Forelimb muscle (tissue), 1 donor: ENCODE measurements at places on chromosomes 5 and 9. TPM values are rescaled to one million over a fixed set of nuclear protein-coding genes. Genes with fewer than 3 reads are reported as not detected.

GRCh38 chr9:76215066-76215465 is 179.2 kb downstream of the RFK start:
- no peak for DNase-seq

FAM221B gene
- polyA plus RNA-seq, result 0.18 TPM

- no peak for DNase-seq
These were observed 82.8 kb upstream of the RORB start for GRCh38 chr9:74414325-74414724.

DNA sequence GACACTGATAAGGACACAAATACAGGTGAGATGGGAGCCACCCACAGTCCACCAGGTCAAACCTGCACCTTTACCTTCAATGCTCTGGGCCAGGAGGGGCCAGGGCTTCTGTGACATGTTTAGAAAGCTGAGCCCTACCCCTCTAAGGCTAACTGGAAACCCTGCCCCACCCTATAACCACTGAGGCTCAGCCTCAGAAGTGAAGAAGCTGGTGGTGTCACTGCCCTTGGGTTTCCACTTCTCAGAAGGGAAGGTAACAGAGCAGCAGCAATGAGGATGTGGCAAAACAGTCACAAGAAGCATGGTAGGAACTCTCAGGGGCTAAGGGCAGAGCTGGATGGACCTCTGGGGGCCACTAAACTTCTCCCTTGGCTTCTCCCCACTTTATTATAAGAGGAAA is 6.0 kb downstream of the PDGFRB start:
- no peak for DNase-seq

ADAMTS13 gene
- 7.8 TPM for polyA plus RNA-seq

CAAP1 gene
- polyA plus RNA-seq, result 16.6 TPM

PCDHB7 gene
- polyA plus RNA-seq, result 1.9 TPM

- no peak for DNase-seq
These were observed 87.4 kb downstream of the KIAA1958 start for GRCh38 chr9:112574008-112574407.

- DNase-seq, result no peak
These were observed 166.5 kb upstream of the NR3C1 start for GRCh38 chr5:143569722-143570567.

DNA sequence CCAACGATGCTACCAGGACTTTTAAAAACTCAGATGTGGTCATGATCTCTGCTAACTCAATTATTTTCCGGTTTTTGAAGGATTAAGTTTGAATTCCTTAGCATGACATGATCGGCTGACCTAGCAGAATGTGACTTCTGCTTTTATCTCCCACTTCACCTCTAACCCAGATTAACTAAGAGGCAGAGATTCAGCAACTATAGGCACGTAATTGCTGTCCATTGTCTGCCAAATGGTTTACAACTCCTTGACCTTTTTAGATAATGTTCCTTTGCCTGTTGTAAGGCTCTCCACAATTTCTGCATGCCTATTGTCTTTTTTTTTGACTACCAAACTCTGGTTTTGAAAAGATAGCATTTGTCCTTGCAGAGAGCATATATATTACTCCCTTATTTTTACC is 268.2 kb downstream of the BRINP1 start:
- no peak for DNase-seq

DNA sequence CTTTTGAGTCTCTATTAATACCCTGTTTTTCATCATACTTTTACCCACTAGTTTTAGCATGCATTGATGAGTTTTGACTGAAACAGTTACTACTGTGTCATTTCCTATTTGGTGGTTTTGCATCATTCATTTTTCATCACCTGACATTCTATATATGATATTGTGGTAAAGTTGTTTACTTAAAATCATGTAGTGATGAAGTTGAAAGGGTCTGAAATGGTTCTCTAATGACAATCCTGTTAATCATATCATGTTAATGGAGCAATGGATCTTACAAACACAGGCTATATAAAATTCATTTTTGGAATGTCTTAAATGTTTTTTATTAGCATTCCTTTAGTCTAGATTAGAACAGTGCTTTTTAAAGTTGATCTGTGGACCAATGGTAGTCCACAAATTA is 84.1 kb downstream of the ERBIN start:
- no peak for DNase-seq

- DNase-seq, result no peak
These were observed 36.3 kb downstream of the GOLM1 start for GRCh38 chr9:86062845-86063693.

- no peak for DNase-seq
These were observed 104.8 kb upstream of the RAD23B start for GRCh38 chr9:107178293-107178692.

ARHGAP26 gene
- 11.9 TPM for polyA plus RNA-seq

- no peak for DNase-seq
These were observed 43.1 kb upstream of the SLC2A8 start for GRCh38 chr9:127353882-127354281.

GRCh38 chr5:73154208-73155006 is 18.6 kb upstream of the TMEM174 start:
- DNase-seq, result no peak

NUTM2F gene
- polyA plus RNA-seq, result not detected

DNA sequence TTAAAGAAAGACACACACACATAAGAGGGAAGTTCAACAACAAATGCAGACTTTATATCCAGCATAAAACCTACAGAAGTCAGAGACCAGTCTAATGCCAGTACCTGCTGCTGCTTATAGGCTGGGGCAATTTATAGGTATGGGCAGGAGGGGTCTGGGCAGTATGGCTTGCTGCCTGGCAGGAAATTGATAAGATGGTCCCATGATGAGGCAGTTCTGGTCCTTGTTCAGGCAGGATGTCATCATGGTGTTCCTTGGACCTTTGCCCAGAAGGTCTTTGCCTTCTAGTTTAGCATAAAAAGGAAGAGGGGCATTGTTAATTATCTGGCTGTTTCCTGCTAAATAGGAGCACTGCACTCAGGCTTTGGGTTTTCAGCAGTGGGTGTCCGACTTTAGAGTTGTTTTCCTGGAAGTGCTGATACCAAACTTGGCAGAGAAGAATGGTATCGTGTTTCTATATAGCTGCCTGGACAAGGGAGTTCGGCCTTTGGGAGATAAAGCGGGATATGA is 10.4 kb upstream of the PDCD1LG2 start:
- DNase-seq, result no peak

GRCh38 chr9:98084396-98084795 is 27.9 kb downstream of the NANS start:
- DNase-seq, result no peak

- no peak for DNase-seq
These were observed 73.5 kb upstream of the COL5A1 start for GRCh38 chr9:134568116-134568515.

DNA sequence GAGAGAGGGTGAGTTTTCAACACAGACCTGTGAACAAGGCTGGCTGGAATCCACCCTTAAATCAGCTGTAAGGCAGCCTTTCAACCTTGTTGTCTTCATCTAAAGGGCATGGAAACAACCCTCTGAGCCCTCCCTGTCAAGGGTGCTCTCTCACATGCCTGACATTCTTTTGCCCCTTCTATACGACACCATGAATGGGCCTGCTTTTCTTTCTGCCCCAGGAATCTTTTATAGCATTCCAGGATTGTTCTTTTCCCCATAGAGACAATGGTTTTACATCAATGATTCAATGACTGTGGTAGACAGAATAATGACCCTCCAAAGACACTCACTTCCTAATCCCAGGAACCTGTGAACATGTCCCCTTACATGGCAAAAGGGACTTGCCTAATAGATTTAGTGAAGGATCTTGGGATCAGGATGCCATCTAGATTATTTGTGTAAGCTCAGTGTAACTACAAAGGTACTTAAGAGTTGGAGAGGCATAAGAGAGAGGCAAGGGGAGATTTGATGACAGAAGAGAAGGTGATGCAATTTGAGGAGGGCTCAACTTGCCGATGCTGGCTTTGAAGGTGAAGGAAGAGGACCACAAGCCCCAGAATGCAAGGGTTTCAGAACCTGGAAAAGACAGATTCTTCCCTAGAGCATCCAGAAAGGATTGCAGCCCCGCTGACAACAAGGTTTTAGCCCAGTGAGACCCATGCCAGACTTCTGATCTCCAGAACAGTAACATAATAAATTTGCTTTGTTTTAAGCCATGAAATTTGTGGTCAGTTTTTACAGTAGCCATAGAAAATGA is 29.2 kb upstream of the HMHB1 start:
- no peak for DNase-seq

DNA sequence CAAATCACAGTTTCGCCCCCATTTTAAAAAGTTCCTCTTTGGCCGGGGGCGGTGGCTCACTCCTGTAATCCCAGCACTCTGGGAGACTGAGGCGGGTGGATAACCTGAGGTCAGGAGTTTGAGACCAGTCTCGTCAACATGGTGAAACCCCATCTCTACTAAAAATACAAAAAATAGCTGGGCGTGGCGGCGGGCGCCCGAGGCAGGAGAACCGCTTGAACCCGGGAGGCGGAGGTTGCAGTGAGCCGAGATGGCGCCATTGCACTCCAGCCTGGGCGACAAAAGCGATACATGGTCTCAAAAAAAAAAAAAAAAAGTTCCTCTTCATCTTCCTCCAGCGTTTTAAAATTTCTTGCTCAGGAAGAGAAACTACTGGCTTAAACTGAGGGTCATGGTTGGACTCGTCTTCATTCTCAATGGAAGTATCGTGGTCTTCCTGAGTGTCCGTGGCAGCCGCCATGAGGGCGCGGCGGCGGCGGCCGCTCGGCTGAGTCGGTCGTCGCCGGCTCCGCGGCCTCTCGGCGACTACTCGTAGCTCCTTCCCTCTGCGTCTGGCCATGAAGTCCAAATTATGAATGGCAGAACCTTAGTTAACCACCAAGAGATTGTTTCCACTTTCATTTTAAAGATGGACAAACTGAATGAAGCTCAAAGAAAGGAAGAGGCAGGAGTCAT is 92.1 kb upstream of the NR5A1 start:
- no peak for DNase-seq

DNA sequence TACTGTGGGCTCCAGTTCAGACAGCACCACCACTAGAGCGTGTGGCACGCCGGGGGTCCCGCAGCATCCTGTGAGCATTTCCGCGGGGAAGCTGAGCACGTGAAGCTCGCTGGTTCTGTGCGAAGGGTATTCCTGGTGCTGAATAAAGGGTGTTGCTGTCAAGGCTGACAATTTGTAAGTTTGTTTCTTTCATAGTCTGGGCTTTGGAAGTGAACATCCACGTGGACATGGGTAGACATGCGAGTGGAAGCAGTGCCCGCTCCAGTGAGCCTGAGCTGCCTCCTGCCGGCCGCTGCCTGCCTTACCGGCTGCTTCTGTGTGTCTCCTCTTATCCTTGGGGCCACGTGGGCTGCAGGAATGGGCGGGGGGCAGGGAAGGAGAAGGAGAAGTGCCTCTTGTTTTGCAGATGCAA is 14.7 kb downstream of the NDUFS6 start:
- no peak for DNase-seq

GFI1B gene
- polyA plus RNA-seq, result 0.39 TPM

DNA sequence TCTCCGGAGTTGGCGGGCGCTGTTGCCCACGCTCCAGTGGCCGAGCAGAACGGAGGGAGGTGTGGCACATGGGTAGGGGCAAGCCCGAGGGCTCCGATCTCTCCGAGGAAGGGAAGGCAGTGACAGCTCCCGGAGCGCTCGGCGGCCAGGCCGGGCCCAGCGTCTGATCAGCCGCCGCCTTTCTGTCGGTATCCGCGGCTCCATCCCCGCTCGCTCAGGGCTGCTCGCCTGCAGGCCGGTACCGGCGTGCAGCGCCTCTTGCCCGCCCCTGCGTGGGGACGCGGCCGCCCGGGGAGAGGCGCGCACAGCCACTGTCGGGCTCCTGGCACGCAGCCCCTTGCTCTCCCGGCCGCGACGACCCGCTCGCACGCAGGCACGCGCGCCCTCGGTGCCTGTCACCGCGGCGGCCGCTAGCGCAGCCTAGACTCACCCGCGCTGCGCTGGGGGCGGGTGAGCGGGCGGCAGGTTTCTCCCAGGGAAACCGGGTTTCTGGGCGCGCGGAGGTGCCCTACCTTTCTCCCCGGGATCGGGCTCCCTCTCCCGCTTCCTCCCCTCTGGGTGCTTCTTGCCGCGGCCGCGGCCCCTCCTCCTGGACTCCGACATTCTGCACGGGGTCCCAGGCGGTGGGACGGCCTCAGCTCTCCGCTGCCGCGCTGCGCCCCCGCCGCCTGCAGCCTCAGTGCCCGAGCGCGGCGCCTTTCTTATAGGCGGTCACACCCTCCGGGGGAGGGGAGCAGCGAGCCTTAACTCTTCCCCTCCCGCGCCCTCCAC is 108.4 kb downstream of the PSD2 start:
- DNase-seq, result no peak

TNFSF8 gene
- 0.53 TPM for polyA plus RNA-seq

DNA sequence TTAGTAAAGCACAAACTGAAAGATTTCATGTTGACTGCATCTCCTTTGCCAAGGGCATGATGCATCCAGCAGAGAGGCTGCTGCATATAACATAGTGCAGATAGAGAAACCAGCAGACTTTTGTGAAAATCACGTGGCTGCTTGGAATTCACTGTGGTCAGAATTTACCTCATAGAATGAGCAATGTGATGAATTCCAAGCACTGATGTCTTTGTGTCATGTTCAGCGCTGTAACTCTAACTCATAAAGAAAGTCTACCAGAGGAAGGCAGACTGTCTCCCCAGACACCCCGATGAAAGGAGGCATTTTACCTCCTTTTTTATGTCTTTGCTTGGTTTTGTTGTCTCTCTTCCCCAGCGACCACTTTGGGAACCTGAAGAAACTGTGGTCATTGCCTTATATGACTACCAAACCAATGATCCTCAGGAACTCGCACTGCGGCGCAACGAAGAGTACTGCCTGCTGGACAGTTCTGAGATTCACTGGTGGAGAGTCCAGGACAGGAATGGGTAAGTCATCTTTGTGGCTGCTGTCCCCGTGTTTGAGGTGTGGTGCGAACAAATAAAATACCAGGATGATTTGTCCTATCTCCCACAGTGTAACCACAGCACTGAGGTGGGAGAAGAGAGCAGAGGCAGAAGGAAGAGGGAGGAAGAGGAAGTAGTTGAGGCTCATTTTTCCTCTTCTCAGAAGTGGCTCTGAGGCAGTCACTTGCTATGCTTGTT is 42.0 kb downstream of the ITK start:
- no peak for DNase-seq
